ENCODE measurements at places on chromosomes 6 and 20.

DNA sequence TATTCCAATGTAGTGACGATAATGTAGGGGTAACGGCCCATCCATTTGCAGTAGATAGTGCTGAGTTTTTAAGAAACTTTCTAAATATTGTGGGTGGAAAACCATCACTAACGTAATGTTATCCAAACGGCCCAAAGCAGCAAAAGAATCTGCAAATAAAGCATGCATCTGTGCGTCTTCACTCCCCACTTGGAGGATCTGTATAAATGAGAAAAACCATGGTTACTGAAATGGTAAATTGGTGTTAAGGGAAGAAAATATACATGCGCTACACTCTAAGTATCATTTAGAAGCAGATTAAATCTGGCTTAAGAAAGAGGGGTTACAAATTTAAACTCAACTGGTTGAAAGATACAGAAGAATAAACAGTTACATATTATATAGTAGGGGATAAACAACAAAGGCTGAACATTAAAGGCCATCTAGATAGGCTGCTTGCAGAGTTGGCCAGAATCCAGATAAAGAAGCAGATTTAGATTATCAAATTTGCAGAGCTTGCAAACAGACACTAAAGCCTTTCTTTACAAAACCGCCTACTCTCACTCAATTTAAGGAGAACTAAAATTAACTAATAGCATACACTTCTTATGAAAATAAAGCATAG is 93.3 kb downstream of the SESN1 start:
- DNase-seq: peak; percentile 12

GRCh38 chr20:32972181-32973076 is 31.8 kb downstream of the SUN5 start:
- DNase-seq: no peak

DNA sequence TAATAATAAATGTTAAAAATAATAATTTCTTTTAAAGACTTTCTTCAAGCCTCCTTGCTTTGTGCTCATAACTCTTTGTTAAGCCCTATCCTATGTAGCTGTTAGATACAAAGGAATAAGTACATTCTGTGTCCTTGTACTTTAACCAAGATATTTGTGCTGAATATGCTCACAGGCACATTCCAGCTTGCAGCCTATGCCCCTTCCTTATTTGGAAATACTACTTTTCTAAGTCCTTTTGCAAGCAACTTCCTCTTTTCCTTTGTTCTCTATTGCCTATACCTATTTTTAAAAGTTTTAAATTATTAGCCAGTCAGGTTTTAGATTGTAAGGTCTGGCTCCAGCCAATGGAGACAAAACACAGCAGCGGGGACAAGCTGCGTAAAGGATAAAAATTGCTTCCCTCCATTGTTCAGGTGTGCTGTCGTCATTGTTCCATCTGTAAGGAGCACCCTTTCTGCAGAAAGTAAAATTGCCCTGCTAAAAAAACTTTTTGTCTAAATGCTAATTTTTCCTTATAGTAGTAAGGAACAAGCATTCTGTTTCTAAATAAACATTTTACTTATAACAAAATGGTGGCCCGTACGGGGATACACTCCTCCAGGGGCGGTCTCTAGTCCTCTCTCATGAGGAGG is 80.2 kb downstream of the SYTL3 start:
- no peak for DNase-seq

DNA sequence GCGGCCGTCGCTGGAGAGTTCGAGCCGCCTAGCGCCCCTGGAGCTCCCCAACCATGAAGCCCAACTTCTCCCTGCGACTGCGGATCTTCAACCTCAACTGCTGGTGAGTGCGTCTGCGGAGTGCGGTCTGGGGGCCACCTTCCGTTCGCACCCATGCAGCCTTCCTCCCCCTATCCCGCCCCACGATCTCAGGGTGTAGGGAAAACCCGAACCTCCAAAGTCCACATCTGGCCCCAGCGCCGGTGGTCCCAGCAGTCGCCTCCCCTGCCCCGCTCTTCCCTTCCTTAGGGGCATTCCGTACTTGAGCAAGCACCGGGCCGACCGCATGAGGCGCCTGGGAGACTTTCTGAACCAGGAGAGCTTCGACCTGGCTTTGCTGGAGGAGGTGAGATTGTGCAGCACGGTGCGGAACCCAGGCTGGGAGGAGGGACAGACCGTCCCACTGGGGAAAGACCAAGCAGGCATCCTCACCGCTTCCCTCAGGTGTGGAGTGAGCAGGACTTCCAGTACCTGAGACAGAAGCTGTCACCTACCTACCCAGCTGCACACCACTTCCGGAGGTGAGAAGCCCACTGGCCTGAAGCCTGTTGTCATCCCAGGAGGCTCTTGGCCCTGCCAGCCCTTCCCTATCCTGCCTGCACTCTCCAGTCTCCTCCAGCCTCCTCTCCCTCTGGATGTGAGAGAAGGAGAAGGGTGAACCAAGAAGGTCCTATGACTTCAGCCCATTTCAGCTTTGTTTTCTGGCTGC is 719 bp downstream of the SMPD2 start:
- DNase-seq: peak; percentile 54

GRCh38 chr6:56193846-56194245 is 53.5 kb downstream of the COL21A1 start:
- DNase-seq: no peak

- no peak for DNase-seq
Measured at GRCh38 chr6:168783720-168784119, 342.7 kb downstream of the SMOC2 start.

DNA sequence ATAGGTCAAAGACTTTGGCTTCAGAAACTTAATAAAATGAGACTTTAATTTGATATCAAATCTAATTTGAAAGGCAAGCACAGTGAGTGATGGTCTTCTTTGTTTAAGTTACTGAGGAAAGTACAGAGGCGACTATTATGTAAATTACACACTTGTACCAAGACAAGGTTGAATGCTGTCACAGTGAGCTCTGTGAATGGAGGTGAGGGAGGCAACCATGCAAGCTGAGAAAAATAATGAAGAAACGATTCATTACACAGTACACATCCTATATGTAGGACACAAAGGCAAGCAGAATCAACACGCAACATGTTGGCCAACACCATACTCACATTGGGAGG is 46.8 kb upstream of the CCDC28A start:
- no peak for DNase-seq

DNA sequence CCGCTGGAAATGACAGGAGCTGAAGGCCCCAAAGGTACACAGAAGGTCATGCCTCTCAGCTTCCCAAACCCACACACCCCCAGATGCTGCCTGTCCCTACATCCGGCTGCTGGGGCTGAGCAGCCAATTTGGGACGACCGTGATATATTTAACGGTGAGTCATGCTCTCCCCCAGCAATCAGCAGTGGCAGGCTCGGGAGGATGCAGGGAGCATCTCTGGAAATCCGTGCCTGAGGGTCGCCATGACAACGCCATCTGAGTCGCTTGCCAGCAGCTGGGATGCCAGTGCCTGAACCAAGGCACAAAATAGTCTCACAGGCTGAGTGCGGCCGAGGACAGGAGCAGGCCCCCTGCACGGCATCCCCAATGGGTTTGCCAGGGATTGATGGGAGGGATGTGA is 57.9 kb downstream of the KCNB1 start:
- DNase-seq: no peak

GRCh38 chr6:85679445-85680123 is 36.9 kb upstream of the SYNCRIP start:
- DNase-seq: no peak

GRCh38 chr6:108425428-108425827 is 130.6 kb downstream of the AFG1L start:
- no peak for DNase-seq
